NCI-H1105 treated with DMSO at 0.1 percent for 48 hours (cell line): ENCODE measurements at places on chromosomes 6 and 20.

- peak; percentile 72 for DNase-seq
Observed at GRCh38 chr6:73739096-73739495, 43.1 kb downstream of the CD109 start.

DNA sequence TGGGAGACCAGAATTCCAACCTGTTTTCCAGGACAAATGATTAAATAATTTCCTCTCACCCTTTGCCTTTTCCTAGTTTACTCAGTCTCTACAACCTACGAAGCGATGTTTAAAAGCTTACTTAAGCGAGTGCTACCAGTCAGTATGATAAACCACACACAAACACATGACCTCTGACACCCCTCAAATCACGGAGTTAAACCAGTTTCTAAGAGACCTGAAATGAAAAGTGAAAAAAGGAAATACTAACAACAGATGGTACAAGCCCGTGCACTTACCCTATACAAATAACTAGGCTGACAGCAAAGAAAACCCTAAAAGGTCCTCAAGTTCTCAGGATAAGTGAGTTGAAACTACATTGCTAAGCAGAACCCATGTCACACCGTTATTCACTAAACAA lies 7.7 kb downstream of the TNFRSF21 start:
- DNase-seq, result no peak

- no peak for DNase-seq
Observed at GRCh38 chr6:1024587-1024986, 287.3 kb upstream of the FOXQ1 start.

DNA sequence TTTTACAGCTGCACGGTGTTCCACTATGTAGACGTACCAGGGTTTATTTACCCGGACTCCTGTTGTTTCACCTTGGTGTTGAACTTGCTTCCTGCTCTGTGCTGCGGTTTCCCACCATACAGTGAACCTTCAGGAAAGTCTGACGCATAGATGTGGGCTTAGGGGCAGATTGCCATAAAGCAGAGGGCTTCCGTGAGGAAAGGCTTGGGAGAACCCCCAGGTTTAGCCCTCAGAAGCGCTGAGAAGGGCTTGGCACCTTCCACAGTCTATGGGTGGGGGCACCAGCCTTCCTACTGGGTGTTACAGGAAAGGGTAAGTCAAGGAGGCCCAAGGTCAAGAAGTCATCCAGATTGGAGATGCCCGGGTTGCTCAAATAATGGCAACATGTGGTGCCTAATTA lies 19.2 kb upstream of the MRPS18A start:
- DNase-seq, result no peak

DNA sequence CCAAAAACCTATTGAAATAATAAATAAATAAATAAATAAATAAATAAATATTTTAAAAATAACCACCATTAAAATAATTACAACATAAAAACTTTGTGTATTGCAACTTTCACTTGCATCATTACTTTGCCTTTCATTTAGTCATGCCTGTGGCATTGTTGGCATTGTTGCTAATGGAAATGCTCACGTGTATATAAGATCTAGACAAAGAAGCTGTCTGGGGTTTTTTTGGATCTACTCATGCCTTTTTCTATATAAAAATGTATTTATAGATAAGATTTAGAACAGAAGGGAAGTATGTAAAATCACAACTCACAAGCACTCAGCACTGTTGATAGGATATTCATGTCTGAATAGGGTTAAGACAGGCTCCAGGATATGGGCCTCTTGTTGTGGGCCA lies 27.9 kb downstream of the GFRA4 start:
- DNase-seq, result no peak

- no peak for DNase-seq
Observed at GRCh38 chr6:56906752-56907151, 48.2 kb upstream of the BEND6 start.

GRCh38 chr6:55748880-55749279 lies 126.5 kb downstream of the BMP5 start:
- DNase-seq, result no peak

DNA sequence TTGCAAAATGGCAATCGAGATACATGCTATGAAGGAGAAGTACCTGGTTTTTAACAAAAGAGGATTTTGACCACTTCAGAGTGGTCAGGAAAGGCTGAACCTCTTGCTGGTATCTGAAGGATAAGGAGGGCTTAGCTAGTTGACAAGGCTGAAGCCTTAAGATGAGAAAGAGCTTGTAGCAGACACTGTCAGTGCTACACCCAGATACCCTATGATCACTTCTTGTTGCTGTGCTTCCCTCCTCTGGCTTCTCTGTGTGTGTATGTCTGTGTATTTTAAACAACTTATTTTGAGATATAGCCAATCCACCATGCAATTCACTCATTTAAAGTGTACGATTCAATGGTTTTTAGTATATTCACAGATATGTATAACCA lies 38.9 kb upstream of the TGM2 start:
- no peak for DNase-seq

DNA sequence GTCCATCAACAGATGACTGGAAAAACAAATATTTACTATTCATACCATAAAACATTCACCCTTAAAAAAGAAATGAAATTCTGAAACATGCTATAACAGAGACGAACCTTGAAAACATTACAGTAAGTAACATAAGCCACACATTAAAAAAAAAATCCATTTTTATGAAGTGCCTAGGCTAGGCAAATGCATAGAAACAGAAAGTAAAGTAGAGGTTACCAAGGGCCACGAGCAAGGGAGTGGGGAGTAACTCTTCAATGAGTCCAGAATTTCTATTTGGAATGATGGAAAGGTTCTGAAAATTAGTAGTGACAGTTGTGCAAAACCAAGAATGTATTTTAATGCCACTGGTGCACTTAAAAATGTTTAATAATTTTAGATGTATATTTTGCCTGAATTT lies 47.7 kb downstream of the STAU1 start:
- no peak for DNase-seq
